Brain microvascular endothelial cell (primary cell): ENCODE measurements at places on chromosomes 16 and 17.
A peak's percentile ranks its signal among the peaks of the same experiment; 100 is the strongest.

DNA sequence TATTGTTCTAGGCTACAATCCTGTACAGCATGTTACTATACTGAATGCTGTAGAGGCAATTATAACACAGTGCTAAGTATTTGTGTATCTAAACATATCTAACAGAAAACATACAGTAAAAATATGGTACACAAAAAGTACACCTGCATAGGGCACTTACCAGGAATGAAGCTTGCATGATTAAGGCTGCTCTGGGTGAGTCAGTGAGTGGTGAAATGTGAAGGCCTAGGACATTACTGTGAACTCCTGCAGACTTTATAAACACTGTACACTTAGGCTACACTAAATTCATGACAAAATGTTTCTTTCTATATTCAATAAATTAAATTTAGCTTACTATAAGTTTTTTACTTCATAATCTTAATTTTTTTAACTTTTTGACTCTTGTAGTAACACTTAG lies 37.1 kb downstream of the AMFR start:
- DNase-seq: peak; percentile 43

DNA sequence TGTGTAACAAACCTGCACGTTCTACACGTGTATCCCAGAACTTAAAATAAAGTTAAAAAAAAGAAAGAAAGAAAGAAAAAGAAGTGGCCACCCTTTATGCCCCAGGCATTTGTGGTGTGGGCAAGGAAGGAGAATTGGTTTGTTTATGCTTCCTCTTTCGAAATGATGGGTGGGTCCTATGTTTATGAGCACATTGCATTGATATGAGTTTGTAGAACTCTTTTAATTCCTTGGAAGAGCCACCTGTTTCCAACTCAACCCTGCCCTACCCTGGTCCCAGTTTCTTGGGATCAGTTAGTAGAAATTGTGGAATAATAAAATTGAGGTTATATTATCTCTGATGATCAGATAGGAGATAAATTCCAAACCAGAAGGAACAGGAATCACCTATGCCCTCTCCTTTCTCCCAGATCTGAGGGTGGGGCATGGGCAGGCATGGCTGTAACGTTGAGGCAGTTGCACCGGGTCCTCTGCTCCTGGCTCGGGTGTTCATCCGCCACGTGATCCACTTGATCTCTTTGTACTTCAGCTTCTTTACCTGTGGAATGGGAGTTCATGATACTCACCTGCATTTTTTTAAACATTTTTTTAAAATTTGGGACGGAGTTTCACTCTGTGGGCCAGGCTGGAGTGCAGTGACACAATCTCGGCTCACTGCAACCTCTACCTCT lies 15.9 kb downstream of the CHAD start:
- no peak for DNase-seq

- DNase-seq: no peak
These were observed 21.0 kb downstream of the KSR1 start for GRCh38 chr17:27477050-27477888.

- DNase-seq: no peak
These were observed 18.1 kb upstream of the C16orf87 start for GRCh38 chr16:46848768-46849764.

DNA sequence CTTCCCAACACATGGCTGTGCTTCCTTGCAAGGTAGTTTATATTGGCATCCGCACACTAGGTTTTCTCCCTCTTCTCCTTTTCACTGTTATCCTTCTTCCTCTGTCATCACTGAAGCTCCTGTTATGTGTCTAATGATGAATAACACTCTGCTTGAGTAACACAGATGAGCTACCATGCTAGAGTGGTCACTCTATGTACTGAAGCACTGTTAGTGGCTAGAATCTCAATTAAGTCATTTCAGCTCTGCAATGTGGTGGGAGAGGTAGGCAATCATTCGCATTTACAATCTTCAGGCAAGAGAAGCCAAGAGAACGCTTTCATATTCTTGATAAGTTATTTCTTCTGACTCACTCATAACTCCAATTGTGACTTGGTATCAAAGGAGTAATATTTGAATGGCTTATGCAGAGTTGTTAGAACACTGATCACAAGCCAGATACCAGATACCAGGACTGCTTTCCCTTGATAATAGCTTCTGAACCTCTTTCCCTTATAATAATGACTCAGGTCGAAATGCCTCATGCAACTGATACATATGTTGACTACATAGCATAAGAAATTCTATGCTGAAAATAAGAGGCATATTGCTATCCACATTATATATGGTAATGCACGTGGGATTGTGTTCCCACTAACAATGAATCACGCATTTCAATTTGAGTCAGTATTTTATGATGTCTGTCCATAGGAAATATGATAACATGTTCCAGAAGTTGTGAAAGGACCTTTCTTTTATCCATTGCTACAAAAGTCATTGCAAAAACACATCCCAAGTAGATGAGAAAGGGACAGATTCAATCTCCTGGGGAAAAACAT lies 158.0 kb upstream of the HS3ST3A1 start:
- DNase-seq: no peak

DNA sequence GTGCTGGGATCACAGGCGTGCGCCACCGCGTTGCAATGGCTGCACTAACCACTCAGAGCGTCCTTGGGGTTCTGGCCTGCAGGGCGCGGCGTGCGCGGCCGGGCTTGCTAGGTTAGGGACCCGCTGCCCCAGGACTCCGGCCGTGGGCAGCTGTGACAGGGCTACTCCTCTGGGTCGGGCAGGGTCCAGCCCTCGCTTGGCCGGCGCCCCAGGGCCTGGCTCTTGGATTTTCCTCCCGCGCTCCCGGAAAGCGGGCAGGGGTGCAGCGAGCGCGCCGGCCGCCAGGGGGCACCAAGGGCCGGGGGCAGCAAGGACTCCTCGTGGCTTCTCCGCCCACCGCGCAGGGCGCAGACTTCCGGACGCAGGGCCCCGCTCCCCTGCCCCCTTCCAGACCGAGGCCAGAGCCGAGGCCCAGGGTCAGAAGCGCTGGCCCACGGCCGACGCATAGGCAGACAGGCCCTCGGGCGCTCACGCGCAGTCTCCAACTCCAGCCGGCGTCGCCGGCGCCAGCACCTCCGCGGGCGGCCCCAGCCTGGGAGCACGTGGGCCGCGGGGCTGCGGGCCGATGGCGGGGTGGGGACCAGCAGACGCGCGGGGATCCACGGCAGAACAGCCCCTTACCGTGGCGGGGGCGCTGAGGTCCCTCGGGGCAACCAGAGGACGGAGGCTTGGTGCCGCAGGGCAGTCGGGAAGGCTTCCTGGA lies 355 bp downstream of the TLE7 start:
- DNase-seq: no peak

GRCh38 chr17:80796430-80796861 lies 195.2 kb upstream of the CHMP6 start:
- DNase-seq: no peak

GRCh38 chr16:89168381-89169189 lies 3.0 kb upstream of the CDH15 start:
- no peak for DNase-seq

- no peak for DNase-seq
These were observed 86.8 kb downstream of the MSI2 start for GRCh38 chr17:57342963-57343589.
